ENCODE measurements at places on chromosomes 7 and 10.

DNA sequence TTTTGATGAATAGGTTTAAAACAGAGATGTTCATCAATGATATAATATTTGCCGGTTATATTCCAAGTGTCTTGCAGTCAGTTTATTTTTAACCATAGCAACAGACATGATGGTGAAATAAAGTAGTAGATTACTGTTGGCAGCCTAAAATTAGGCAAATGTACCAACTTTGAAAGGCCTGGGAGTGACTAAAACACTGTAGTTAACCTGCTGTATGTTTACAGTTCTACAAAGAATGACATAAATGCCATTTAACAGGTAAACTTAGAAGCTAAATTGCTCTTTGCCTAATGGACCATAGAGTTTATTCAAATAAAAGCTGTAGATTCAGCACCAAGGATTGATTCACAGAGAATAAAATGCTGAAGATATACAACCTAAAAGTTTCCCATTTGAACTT is 64.1 kb downstream of the PHTF2 start:
- DNase-seq, result peak; percentile 15

GRCh38 chr7:157674715-157675426 is 338.1 kb downstream of the DNAJB6 start:
- no peak for DNase-seq

GRCh38 chr10:1063232-1063865 is 7.2 kb downstream of the WDR37 start:
- no peak for DNase-seq

- DNase-seq, result peak; percentile 47
Measured at GRCh38 chr7:100493476-100494264, 9.9 kb downstream of the NYAP1 start.

DNA sequence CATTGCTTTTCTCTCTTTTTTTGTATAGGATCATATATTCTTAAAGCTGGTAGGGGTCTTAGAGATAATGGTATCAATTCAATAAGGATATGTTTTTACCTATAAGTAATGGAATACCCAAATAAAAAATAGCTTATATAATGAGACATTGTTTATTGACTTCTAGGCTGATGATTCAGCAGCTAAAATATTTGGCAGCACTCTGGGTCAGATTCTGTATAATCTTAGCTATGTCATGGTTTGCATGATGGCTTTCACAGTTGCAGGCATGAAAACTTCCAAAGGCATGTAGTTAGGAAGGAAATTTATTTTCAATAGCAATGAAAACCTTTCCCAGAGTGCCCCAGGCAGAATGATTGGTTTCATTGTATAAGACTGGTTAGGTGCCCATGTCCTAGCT is 32.1 kb upstream of the A1CF start:
- no peak for DNase-seq

DNA sequence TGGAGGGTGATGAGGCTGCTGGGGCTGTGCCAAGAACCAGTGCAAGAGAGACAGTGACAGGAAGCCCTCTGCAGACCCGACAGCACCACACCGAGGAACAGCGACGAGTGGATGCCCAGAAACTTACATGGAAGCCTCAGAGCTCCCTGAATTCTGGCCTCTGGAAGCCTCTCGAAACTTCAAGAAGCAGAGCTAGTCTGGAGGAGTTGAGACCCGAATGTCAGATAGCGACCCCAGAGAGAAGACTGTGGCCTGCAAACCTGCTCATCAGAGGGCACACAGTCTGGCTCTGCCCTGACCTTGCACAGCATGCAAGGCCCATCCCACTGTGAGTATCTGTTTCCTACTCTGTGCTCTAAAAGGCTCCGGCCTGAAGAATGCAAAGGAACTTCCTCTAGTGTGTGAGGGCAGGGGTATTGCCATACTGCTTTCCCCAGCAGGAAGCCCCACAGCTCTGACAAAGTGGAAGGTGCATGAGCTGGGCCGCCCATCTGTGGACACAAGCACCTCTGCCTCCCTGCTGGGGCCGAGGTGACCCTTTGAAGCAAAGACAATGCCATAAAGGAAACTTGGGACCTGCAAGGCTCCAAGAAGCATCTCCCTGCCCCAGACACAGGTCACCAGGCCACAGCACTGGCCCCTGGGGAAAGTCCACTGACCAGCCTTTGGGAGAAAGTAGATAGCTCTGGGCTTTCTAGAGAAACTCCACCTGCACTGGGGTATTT is 10.5 kb upstream of the C10orf71 start:
- no peak for DNase-seq

GRCh38 chr10:43962346-43963191 is 313.9 kb upstream of the ZNF32 start:
- DNase-seq, result no peak

DNA sequence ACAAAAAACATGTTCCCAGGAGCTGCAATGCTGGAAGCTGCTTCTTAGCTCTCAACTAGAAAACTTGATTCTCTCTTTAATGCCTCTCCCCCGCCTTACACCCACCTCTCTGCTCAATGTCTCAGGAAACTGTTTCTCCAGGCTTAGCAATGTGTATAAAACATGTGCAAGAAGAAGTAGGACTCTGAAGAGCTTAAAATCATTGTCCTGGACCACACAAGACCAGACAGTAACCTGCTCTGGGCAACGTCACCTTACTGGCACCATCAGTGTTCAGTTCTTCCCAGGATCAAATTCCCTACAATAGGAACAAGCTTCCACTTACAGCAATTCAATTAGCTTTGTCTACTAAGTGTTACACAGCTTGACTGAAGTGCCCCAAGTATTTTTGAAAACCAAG is 104.9 kb downstream of the RAPGEF5 start:
- DNase-seq, result peak; percentile 21
